ENCODE measurements at places on chromosomes 11 and 22. TPM values are rescaled to one million over a fixed set of nuclear protein-coding genes. Genes with fewer than 3 reads are reported as not detected.
A peak's percentile ranks its signal among the peaks of the same experiment; 100 is the strongest.

SLCO2B1 gene
- not detected for total RNA-seq

DNA sequence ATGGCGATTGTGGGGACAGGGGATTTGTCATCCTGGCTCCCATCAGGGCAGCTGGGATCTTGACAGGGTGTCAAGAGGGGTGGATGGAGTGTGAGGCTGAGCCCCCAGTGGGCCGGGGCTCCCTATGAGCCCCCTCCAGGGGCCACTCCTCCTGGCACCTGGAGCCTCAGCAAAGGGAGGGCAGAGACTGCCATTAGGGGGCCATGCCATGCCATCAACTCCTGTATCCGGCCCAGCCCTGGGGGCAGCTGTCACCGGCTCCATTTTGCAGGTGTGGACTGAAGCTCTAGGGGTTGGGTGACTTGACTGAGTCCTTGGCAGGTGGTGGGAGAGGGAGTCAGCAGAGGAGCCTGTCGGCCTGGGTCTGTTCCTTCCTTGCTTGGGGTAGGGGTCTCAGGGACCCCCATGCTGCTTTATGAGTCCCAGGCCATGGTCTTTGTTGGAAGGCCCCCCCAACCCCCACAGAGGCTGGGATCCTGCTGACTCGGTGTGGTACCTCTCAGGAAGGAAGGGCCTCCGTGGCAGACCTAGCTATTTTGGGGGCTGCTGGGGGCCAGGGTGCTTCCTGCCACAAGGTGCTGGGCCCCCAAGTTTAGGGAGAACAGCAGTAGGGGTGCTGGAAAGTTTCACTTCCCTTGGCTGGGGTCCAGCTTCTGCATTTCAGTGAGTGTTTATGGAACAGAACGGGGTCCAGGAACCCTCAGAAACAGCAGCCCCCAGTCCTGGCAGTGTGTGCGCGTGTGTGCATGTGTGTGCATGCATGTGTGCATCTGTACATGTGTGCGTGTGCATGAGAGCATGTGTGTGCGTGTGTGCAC, 1.5 kb downstream of the ACY3 start:
- H3K27me3 ChIP-seq: peaks cover 4% of the 10 kb centered on the region
- H3K36me3 ChIP-seq: no peaks in the 10 kb centered on the region
- H3K4me1 ChIP-seq: peaks cover 27% of the 10 kb centered on the region

GRCh38 chr22:19641983-19642451, 72.3 kb upstream of the SEPTIN5 start:
- no peaks in the 10 kb centered on the region for H3K4me1 ChIP-seq
- no peaks in the 10 kb centered on the region for H3K36me3 ChIP-seq
- H3K4me3 ChIP-seq: no peak overlapping the region
- peaks cover 21% of the 10 kb centered on the region for H3K27me3 ChIP-seq
- no peak overlapping the region for H3K27ac ChIP-seq

- H3K4me3 ChIP-seq: no peak overlapping the region
- no peak overlapping the region for H3K27ac ChIP-seq
- H3K27me3 ChIP-seq: no peaks in the 10 kb centered on the region
Measured at GRCh38 chr22:44317123-44317444, 4.3 kb upstream of the SHISAL1 start.

DNA sequence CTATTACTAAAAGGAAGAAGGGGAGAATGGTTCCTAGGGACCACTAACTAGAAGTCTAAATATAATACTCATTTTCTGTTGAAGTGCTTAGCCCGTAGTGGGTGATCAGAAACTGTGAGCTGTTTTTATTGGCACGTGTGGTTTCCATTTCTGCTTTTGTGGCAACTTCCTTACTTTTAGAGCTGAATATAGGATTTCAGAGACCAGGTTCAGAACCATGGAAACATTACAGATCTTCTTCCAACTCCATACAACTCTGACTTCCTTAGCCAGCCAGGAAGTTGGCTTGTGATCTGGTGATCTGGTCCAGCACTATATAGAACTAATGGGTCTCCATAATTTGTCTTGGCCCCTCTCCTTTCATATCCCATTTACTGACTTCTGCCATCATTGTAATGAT, 2.6 kb upstream of the ME3 start:
- DNase-seq: no peak
- H3K4me3 ChIP-seq: no peak overlapping the region
- no peak overlapping the region for H3K27ac ChIP-seq
- peaks cover 8% of the 10 kb centered on the region for H3K4me1 ChIP-seq
- peaks cover 12% of the 10 kb centered on the region for H3K27me3 ChIP-seq

DNA sequence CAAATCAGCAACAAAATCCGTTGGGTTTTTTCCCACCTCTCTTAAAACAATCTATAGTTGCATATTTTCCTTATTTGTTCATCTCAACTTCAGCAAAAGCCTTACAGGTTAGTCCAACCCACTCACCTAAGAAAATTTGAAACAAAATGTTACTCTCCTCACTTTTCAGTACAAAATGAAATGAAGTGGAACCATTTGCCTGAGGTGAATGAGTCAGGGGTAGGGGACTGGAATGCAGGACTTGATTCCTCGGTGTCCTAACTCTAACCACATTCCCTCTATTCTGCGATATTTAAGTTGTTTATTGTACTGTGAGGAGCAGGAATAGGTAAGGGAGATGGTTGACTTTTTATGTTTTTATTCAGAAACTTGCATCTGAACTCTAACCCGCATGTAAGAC, 16.4 kb downstream of the ATP5MG start:
- H3K4me1 ChIP-seq: no peaks in the 10 kb centered on the region
- H3K36me3 ChIP-seq: no peaks in the 10 kb centered on the region
- no peak overlapping the region for H3K27ac ChIP-seq
- no peaks in the 10 kb centered on the region for H3K27me3 ChIP-seq
- DNase-seq: no peak

DNA sequence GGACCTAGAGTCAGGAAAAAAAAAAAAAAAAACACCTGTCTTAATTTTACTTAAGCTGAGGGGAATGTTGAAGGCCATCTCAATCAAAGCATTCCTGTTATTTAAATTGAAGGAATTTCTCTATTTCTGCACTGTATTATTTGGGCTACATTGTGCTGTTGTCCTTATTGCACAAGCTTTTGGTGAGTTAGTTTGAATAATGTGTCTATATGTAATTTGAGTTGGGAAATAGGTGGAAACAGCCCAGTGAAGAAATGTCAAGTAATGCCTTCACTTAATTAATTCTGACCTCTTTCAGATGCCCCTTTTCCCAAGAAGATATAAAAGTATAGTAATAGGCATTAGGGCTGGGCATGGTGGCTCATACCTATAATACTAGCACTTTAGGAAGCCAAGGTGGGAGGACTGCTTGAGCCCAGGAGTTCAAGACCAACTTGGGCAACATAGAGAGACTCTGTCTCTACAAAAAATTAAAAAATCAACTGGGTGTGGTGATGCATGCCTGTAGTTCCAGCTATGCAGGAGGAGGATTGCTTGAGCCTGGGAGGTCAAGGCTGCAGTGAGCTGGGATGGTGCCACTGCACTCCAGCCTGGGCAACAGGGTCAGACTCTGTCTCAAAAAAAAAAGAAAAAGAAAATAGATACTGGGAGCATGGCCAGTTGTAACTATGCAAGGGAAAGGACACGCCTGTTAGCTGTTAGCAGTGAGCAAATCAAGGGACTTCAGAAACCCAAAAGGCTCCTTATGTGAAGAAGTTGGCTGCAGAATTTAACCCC, 34.9 kb downstream of the OR10A6 start:
- H3K27ac ChIP-seq: no peak overlapping the region
- H3K4me1 ChIP-seq: peaks cover 3% of the 10 kb centered on the region
- DNase-seq: no peak
- H3K4me3 ChIP-seq: no peak overlapping the region
- H3K27me3 ChIP-seq: no peaks in the 10 kb centered on the region

DNA sequence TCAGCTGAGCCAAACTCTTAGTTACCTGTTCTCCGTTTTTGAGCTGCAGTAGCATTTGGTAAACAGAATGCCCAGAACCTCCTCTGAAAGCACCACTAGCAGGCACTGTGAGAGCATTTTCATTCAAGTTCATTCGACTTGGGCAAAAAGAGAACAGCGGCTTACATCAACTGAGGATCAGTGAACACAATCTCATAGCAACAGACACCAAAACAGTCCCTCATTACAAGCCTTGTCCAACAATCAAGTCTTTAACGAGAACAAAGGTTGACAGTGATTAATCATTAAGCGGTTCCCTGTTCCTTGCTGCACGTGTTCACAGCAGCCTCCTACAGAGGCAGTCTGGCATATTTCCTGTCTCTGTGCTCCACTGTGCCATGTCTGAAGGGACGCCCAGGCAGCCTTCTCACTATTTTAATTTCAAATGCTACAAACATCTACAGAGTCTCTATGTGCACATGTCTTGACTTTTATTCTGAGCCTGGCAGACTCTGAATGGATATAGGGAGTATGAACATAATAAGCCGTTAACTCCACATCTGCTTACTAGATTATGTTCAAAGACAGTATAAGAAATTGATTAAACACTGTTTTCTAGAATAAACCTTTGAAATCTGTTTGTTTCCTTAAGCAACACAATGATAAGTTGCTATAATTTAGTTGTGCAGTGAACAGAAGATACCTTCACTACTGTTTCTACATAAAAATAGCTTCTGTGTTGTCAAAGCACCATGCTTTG, 88.3 kb upstream of the MTMR2 start:
- peak overlapping the region; percentile 75 for H3K27ac ChIP-seq
- peaks cover 55% of the 10 kb centered on the region for H3K4me1 ChIP-seq
- peak overlapping the region; percentile 32 for H3K4me3 ChIP-seq
- no peaks in the 10 kb centered on the region for H3K27me3 ChIP-seq

ANKK1 gene
- total RNA-seq: 0.15 TPM

- H3K4me3 ChIP-seq: no peak overlapping the region
- H3K27me3 ChIP-seq: peaks cover 11% of the 10 kb centered on the region
- no peaks in the 10 kb centered on the region for H3K4me1 ChIP-seq
- no peak for DNase-seq
Measured at GRCh38 chr11:134425413-134425812, 13.4 kb upstream of the B3GAT1 start.

GRCh38 chr22:43777286-43777685, 34.8 kb downstream of the EFCAB6 start:
- no peak for DNase-seq
- H3K36me3 ChIP-seq: no peaks in the 10 kb centered on the region
- H3K27ac ChIP-seq: no peak overlapping the region
- H3K27me3 ChIP-seq: peaks cover 4% of the 10 kb centered on the region

All from activated CD4-positive, alpha-beta memory T cell treated with anti-CD3 and anti-CD28 coated beads for 36 hours (primary cell).